Fibroblast of the aortic adventitia (primary cell): ENCODE measurements at places on chromosomes 2 and 18. TPM values are rescaled to one million over a fixed set of nuclear protein-coding genes. Genes with fewer than 3 reads are reported as not detected.

The RAB6C gene
- not detected in 2 replicates for total RNA-seq

- DNase-seq = no peak
Measured at GRCh38 chr18:58640428-58640805, 11.5 kb upstream of the ALPK2 start.

- no peak for DNase-seq
Measured at GRCh38 chr2:33488715-33489540, 12.5 kb downstream of the RASGRP3 start.

- DNase-seq = no peak
Measured at GRCh38 chr18:46283895-46284295, 179.7 kb downstream of the HAUS1 start.
